Choroid plexus epithelial cell (primary cell): ENCODE measurements at places on chromosomes 12 and 14.

DNA sequence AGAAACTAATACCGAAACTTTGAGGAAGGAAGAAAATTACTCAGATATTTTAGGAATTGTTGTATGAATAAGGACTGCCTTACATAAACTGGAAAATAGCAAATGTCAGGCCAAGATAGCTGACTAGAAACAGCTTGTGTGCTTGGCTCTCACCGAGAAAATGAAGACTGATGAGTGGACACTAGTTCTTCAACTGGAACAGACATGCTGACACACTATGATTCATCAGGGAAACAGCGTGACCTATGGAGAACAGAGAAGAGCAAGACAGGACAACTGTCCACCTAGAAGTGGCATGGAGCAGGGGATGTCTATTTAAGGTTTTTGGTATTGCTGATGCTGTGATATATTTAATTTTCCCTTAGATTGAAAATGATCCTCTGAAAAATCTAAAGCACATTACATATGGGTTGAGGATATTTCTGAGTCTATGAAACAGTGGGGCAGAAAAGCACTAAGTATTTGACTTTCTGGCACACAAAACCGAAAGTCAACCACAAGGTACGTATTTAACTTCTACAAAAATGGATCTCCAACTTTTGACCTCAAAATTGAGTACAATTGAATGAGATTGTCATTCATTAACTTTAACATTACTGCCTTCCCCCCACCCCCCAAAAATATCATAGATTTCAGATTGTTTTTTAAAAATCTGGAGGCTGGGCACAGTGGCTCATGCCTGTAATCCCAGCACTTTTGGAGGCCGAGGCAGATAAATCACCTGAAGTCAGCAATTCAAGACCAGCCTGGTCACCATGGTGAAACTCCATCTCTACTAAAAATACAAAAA lies 863.2 kb downstream of the LRFN5 start:
- DNase-seq = no peak

DNA sequence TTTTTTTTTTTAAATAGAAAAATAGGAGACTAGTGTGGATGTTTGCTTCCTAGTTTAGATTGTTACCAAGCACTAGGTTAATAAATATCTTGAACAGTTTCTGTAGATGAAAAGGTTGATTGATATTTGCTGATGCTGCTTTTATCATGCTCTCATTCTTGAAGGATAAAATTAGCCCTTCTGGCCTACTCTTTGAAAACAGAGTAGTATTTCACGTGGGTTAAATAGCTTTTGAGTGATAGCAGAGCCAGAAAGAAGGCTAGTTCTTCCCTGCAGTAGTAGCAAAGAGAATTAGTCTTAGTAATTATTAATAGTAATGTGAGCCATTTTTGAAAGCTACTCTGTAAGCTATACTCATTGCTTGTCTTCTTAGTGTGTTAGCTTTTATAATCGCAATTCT lies 5.2 kb downstream of the NEDD1 start:
- DNase-seq = no peak

GRCh38 chr12:12741660-12742059 lies 24.5 kb downstream of the CDKN1B start:
- no peak for DNase-seq

- no peak for DNase-seq
These were observed 185.4 kb upstream of the G2E3 start for GRCh38 chr14:30373526-30373925.

DNA sequence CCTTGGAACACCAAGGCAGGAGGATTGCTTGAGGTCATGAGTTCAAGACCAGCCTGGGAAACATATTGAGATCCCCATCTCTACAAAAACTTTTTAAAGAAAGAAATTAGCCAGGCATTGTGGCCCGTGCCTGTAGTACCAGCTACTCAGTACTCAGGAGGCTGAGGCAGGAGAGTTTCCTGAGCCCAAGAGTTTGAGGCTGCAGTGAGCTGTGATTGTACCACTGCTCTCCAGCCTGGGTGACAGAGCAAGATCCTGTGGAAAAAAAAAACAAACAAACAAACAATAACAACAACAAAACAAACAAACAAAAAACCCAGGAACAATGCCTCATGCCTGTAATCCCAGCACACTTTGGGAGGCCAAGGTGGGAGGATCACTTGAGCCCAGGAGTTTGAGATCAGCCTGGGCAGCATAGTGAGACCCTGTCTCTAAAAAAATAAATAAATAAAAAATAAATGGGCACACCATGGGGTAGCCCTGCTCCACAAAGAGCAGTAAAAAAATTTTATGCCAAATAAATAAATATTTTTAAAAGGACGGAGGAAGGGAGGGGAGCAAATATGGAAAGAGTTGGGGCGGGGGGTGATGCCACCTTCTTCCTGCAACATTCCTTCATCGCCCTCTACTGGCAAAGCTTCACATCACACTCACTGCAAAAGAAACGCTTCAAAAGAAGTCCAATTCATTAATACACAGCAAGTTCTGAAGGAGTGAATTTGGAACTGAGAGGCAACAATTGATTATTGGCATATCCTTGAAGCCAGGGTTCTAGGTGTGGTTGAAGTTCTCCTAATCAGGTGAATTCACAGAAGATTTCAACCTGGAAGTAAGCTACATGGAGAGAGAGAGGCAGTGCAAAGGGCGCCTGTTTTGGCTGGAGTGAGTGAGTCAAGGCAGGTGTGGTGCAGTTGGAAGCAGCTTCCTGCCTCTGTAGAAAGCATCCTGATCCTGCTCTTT lies 8.8 kb upstream of the GNPTAB start:
- peak; percentile 85 for DNase-seq

DNA sequence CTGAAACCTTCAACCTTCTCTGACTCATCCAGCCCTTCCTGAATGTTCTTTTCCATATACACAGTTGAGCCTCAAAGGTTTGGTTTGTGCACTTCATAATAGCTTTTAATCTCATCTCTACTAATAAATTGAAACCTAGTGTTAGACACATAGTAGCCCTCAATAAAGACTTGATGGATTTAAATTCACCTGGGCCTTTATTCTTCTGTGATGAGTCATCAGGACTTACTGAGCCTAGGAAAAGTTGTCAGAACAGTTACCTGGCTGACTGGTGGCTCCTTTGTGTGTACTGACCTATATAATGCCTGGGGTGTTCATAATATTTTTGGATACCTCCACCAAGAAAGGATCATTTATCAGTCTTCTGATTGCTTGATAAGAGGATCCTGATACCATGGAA lies 86.4 kb upstream of the NTF3 start:
- no peak for DNase-seq

GRCh38 chr12:19186722-19187661 lies 57.5 kb downstream of the PLEKHA5 start:
- DNase-seq = peak; percentile 84

DNA sequence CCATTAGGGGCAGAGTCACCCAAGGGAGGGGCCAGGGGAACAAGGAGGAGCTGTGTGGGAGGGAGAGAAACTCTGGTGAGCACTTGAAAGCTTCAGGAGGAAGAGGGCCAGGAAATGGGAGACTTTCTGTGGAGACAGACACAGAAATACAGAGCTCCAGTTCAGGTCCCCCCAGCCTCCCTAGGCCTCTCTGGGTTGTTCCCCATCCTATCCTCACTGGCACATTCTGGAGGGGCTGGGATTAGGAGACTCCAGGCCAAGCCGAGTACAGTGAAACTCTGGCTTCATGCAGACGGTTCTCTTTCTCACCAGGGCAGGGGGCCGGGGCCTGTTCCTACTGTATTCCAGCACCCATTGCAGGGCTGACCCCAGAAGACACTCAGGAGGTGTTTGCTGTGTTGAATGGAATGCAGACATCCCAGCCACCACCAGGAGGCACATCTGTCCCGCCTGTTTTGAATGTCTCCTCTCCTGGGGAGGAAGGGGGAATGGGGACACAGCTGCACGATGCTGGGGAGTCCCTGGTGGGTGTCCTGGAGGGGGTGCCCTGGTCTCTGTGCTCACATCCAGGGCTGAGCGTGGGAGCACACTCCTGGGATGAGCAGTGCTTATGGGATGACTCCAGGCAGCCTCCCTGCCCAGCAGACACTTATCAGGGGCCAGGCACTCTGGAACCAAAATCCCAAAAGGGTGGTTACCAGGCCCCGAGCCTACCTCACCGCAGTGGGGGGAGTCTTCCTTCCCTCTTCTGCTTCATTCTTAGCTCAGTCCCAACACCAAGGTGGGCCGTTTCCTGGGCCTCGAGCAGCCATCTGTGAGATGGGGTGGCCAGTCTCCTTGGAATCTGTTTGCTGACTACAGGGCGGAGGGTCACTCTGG lies 5.5 kb upstream of the KRT84 start:
- peak; percentile 52 for DNase-seq

- DNase-seq = no peak
These were observed 10.4 kb downstream of the SERPINA1 start for GRCh38 chr14:94377866-94378470.
